ENCODE measurements at places on chromosomes 4 and X.

DNA sequence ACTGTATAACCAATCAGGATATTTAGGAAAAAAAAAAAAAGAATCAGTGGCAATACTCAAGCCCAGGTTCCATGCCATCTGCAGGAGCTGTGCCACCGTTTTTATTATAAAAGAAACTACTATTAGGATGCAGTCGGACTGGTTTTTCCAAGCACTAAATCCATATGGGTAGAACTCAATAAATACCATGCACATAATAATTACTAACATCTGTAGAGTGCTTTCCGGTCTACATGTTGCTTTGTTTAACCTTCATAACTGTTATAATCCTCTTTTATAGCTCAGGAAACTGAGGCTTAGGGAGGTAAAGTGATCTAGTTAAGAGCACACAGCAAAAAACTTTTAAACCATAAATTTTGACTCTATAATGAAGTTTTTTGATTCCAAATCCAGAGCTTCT lies 24.0 kb downstream of the ARSJ start:
- DNase-seq = no peak

DNA sequence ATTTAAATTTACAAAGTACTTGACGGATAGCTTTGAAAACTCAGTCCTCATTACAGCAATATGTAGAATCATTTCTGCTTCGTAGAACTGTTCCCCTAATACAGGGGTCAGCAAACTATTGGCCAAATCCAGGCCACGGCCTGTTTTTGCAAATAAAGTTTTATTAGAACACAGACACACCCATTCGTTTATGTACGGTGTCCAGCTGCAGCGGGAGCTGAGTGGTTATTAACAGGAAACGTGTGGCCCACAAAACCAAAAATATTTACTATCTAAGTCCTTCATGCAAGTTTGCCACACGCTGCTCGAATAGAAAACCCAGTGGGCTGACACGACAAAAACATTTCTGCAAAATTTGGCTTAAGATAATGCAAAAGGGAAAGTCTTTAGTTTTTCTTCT lies 146.5 kb downstream of the AFAP1 start:
- DNase-seq = no peak

GRCh38 chrX:17735406-17735805 lies 1.9 kb upstream of the SCML1 start:
- no peak for DNase-seq

GRCh38 chrX:134526399-134526798 lies 66.4 kb downstream of the HPRT1 start:
- DNase-seq = no peak

GRCh38 chr4:69965628-69966027 lies at the start of gene CSN2:
Gene CSN2, minus strand, starts transcription at chr4:69965728. Its CDS starts 4,733 bp downstream, at chr4:69960995.
- no peak for DNase-seq

DNA sequence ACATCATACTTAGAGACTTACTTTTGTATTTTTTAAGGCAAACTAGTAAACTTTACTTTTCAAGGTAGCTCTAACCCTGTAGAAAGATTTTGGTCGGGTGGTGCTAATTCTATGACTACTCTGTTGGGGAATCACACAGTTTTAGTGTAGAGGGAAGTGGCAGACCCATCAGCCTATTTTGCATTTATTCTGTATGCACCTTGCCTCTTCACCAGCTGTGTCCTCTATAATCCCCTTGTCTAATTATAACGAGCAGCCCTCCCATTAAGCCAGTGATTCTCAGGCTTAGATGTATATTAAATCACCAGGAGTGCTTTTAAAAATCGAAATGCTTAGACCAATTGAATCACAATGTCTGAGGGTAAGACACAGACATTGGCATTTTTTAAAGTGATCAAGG lies 78.1 kb downstream of the GALNT7 start:
- DNase-seq = no peak

- no peak for DNase-seq
Observed at GRCh38 chr4:150589157-150589556, 7.2 kb downstream of the MAB21L2 start.

DNA sequence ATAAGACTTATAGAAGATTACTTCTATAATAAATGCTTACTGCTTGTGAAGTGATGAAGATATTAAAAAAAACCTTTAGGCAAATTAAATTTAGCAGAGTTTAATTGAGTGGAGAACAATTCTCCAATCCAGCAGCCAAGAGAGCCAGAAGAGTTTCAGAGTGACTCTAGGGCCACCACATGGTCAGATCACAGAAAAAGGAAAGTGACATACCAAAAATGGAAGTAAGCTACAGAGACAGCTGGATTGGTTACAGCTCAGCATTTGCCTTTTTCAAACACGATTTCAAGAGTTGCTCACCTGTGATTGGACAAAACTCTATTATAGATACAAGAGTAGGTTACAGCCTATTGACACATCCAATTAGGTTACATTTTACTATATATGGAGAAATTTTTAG lies 79.0 kb upstream of the TRAM1L1 start:
- DNase-seq = no peak

- DNase-seq = no peak
Observed at GRCh38 chr4:184238072-184238745, 20.5 kb upstream of the ENPP6 start.

- DNase-seq = no peak
Observed at GRCh38 chrX:78658845-78659744, at the start of gene RTL3. Gene RTL3, minus strand, starts transcription at chrX:78659328. Its CDS starts 908 bp downstream, at chrX:78658420.
